Fibroblast of skin of right biceps (primary cell): ENCODE measurements at places on chromosomes 16 and 17.
A peak's percentile ranks its signal among the peaks of the same experiment; 100 is the strongest.

DNA sequence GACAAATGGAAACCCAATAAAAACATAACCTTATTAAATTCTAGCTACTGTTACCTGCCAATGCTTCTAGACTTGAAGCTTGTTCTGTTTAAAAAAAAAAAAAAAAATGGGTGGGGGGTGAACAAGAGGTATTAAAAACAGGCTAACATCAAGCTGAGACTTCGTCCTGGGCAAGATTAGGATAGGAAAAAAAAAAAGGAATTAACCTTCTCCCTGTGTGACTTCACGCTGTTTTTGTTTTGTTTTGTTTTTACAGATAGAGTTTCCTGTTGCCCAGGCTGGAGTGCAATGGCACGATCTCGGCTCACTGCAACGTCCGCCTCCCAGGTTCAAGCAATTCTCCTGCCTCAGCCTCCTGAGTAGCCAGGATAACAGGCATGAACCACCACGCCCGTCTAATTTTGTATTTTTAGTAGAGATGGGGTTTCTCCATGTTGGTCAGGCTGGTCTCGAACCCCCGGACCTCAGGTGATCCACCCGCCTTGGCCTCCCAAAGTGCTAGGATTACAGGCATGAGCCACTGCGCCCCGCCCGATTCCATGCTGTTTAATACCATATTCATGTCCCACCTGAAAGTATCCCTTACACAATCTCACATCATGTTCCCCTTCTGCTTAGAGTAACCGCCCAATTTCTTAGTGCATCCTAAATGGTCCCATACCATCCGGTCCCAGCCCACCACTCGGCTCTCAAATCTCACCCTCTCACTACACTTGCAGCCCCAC is 2.2 kb downstream of the USP31 start:
- no peak for DNase-seq

DNA sequence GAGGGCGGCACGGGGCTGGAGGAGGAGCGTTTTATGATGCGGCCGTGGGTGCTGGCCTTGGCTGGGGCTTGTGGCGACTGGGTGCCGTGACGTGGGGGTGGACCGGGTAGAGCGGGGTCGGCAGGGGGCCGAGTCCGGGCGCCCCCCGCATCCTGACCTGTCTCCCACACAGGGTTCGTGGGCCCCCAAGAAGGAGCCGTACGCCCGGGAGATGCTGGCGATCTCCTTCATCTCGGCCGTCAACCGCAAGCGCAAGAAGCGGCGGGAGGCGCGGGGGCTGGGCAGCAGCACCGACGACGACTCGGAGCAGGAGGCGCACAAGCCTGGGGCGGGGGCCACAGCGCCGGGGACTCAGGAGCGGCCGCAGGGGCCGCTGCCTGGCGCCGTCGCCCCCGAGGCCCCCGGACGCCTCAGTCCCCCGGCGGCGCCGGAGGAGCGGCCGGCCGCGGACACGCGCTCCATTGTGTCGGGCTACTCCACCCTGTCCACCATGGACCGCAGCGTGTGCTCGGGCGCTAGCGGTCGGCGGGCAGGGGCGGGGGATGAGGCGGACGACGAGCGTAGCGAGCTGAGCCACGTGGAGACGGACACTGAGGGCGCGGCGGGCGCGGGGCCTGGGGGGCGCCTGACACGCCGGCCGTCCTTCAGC is 81.6 kb downstream of the ARHGAP23 start:
- peak; percentile 31 for DNase-seq

DNA sequence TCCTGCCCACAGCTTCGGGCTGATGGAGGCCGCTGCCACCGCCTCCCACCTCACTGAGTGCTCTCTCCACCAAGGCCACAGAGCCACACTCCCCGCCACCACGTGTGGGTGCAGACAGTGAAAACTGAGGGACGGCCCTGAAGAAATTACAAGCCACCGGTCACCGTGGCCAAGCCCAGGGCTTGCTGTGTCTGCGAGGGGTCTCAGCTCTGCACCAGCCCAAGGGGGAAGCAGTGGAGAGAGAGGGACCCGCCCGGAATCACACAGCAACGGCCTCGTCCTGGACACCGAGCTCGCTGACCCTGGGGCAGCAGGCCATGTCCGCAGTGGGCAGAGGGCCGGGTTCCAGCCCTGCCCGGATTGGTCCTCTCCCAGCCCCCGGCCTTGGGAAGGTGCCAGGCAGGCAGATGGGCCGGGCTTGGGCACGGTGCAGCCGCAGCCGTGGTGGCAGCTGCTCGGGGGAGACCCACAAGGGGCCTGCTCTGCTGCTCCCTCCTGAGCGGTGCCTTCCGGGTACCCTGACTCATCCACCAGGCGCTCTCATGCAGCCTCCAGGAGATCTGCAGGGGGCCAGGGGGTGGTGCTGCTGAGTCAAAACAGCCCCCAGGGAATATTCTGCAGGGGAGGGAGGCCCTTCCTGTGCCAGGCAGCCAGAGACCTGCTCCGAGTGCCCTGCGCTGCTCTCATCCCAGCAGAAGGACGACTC is 52.0 kb downstream of the CBFA2T3 start:
- DNase-seq, result peak; percentile 93

- peak; percentile 83 for DNase-seq
Observed at GRCh38 chr16:30741461-30741914, 6.7 kb upstream of the PHKG2 start.

GRCh38 chr17:7468290-7468689 is 11.1 kb downstream of the ZBTB4 start:
- DNase-seq, result no peak

- DNase-seq, result no peak
Observed at GRCh38 chr16:1333854-1334700, 632 bp downstream of the BAIAP3 start.

DNA sequence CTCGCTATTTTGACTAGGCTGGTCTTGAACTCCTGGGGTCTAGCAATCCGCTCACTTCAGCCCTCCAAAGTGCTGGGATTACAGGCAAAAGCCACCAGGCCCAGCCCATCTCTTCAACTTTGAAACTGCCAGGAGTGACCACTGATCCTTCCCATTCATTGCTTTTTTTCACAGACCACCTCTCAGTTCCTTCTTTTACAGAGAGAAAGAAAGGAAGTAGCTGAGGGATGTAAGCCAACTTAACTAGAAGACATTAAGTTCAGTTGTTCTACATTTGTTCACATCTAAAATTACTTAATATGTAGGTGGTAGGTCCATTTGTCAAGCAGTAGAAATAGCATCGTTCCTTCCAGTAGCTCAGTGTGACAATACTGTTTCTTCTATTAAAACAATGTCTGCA is 219.8 kb downstream of the STX8 start:
- no peak for DNase-seq

DNA sequence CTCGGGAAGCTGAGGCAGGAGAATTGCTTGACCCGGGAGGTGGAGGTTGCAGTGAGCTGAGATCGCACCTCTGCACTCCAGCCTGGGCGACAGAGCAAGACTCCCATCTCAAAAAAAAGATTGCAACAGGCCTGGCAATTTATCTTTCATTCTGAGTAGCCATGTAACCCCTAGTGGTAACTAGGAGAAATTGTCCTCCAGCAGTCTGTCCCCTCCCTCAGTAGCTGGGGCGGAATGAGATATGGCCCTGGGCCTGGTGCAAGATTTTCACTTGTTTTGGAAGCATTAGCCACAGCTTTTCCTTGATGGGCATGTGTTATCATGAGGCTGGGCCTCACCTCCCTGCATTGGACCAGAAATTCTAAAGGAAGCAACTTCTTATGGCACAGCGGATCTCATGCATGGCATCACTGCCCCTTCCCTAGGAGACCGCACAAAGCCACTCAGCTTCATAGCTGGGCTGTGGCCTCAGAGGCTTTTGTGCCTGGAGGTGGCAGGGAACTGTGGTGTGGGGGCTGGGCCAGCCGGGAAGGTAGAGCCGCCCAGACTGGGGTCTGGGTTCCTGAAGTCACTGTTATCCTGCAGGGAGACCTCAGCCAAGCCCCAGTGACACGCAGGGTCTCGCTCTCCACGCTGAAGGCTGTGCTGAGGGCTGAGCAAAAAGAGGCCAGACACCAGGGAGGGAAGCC is 13.4 kb downstream of the NATD1 start:
- DNase-seq, result peak; percentile 26

- DNase-seq, result no peak
Observed at GRCh38 chr17:57350266-57350665, 93.9 kb downstream of the MSI2 start.

- DNase-seq, result no peak
Observed at GRCh38 chr17:68832109-68832802, 122.9 kb downstream of the ABCA8 start.

DNA sequence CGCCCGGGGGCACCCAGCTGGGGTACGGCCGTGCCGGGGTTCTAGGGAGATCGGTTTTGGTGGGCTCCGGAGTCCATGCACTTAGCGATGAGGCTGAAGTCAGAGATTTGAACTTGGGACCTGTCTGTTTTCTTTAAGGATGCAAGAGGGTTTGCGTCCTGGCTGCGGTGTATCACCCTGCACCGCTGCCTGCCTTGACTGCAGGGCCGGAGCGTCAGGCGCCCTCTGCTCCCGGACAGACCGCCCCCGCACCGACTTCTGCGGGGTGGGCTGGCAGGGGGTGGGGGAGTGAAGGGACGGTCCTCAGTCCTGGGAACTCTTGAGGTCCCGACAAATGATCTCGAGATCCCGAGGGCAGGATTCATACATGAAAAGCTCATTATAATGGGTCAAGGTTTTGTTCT is 701 bp downstream of the PDP2 start:
- no peak for DNase-seq

GRCh38 chr17:77131904-77132303 is 8.9 kb upstream of the SEC14L1 start:
- peak; percentile 89 for DNase-seq

DNA sequence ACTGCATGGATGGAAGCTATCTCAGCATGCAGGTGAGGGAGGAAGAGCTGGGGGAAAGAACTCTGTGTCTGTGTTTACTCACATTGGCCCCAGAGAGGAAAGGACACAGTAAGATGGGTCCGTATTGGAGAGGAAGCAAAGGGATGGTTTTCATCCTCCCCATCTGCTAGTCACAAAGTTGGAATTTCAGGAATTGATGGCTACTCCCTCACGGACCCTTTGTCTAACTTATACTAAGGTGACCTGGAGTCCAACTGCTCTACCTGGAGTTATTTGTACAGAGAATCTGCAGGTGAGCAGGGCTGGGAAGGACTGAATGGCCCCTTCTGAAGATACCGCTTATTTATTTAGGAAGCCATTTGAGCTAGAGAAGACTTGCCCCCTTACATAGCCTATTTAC is 55.1 kb downstream of the WNT3 start:
- peak; percentile 17 for DNase-seq

GRCh38 chr16:5216441-5217080 is 119.0 kb upstream of the EEF2KMT start:
- no peak for DNase-seq

GRCh38 chr17:49708515-49709183 is 885 bp upstream of the SLC35B1 start:
- DNase-seq, result no peak

DNA sequence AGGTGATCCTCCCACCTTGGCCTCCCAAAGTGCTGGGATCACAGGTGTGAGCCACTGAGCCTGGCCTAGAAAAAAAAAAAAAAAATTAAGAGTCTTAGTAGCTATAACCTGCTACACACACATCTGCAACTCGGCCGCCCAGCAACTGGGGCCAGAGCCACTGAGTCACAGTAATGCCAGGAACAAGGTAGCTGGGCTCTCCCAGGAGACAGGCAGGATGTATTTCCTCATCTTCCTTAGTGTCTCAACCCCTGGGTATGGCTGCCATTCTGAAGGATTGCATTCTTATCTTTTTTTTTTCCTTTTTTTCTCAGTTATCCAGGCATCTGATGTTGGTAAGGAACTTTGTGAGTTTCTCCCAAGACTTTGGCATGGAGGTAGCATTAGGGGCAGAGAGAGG is 7.1 kb upstream of the PSMD3 start:
- peak; percentile 56 for DNase-seq

DNA sequence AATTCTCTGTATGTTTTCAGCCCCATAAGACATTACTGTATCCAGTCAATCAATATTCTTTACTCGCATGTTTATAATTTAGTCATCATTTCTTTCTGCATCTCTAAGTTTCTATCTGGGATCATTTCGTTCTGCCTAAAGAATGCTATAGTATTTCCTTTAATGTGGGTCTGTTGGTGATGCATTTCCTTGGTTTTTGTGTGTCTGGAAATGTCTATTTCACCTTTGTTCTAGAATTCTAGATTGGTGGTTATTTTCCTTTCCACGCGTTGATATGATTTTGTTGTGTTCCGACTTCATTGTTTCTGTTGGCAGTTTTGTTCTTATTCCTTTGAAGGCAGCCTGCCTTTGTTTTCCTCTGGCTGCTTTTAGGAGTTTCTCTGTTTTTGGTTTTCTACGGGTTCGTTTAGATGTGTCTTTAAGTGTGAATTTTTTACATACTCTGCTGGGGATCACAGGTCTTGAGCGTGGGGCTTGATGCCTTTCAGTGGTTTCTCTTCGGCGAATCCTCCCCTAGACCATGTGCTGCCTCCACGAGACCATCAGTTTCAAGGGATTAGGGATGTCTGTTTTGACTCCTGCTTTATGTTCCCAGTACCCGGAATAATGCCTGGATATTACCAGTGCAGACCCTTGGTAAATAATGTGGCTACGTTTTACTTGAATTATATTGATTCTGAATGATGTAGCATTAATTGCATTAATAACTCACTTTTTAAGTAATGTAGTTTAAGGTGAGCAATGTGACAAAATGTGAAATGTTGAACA is 23.5 kb downstream of the POLR3E start:
- no peak for DNase-seq

DNA sequence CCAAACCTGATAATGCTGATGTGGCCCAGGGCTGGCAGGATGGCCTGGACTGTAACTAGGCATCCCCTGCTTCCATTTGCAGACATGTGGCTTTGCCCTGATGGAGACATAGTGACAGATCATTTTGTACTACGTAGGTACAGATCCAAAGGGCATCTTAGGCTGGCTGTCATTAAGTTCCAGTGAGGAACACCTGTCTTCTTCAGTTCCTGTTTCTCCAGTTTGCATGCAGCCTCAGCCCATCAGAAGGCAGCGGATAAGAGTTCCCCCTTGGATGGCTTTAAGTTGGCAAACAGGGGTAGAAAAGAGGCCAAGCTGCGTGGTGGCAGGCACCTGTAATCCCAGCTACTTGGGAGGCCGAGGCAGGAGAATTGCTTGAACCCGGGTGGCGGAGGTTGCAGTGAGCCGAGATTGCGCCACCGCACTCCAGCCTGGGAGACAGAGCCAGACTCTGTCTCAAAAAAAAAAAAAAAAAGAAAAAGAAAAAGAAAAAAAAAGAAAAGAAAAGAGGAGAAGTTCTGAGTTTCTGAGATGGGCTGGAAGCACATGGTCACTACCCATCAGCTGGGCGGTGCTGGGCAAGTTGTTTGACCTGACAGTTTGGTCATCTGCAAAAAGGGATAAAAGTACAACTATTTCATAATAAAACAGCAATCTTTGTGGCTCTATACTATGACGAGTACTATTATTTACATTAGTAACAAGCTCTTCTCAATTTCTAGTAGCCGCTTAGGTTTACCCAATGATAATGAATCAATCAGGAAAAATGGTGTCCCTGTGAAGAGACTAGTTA is 42.7 kb downstream of the CPPED1 start:
- no peak for DNase-seq

GRCh38 chr17:49729069-49729468 is 21.3 kb upstream of the SLC35B1 start:
- DNase-seq, result no peak

DNA sequence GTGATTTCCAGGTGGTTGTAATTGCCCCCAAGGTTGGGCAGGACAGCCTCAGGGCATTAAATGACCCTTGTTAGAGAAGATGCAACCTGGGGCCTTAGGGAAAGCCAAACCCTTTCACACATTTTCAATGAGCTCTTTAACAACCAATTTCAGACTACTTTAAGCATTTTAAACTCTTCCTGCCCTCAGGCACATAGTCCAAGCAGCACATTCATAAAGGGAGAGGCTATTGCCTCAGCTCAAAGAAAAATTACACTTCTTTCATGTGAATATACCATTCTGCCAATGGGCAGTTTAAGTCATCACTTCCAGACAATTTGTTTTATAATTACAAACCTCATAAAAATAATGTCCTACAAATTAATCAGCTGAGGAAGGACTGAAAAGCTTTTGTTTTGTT is 544.5 kb downstream of the NPIPA7 start:
- no peak for DNase-seq
